Activated T-cell treated with anti-CD3 and anti-CD28 coated beads for 48 hours (primary cell): ENCODE measurements at places on chromosomes 4 and X.

GRCh38 chrX:104166735-104167436 is 633 bp downstream of the FAM199X start:
- DNase-seq = no peak

GRCh38 chrX:15349046-15349445 is 13.7 kb upstream of the PIGA start:
- DNase-seq = no peak

DNA sequence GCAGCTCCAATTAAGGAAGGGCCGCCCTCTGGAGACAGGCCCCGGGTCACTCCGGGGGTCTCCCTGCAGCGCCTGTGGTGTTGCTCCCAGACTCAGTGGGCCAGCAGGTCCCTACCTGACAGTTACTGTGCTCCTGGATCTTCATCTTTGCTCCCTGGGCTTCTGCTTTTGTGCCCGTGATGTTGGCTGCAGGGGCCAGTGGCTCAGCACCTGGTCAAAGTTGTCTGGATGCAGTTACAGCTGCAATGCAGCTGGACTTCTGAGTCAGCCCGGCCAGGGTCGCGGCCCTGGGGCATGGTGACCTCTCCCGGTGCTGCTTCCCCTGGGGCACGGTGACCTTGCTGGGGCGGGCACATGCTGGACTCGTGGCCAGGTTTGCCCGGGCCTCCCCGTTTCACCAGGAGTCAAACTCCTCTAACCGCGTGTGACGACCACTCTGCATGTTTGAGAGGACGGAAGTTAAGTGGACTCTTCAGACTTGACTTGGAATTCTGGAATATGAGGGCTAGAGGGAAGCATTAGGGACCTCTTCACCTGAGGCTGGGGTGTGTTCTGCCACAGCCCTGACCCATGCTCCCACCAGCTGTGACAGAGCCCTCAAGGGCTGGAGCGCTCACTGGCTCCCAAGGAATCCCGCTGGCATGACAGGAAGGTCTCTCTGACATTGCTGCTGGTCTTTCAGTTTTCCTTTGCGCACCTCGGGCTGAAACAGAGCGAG is 3.7 kb downstream of the CTAG2 start:
- no peak for DNase-seq

- no peak for DNase-seq
Measured at GRCh38 chr4:114417214-114417613, 181.4 kb upstream of the UGT8 start.

- DNase-seq = no peak
Measured at GRCh38 chrX:23844502-23845138, 61.6 kb downstream of the SAT1 start.

DNA sequence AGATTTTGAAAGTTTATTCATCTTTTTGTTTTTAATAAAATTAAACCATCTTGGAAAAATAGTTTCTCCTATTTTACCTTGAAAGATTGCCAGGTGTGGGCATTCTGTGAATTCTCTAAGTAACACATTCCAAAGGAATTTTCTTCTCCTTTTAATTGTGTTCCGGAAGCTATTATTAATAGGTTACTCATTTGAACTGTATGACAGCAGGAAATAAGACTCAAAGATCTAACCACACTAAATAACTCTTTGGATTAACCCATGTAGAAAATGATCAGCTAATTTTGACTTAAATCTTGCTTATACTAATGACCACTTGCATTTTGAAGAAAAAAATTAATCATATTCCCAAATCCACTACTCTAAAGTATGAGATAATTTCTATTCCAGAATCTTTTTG is 17.6 kb upstream of the CCNI start:
- DNase-seq = no peak

DNA sequence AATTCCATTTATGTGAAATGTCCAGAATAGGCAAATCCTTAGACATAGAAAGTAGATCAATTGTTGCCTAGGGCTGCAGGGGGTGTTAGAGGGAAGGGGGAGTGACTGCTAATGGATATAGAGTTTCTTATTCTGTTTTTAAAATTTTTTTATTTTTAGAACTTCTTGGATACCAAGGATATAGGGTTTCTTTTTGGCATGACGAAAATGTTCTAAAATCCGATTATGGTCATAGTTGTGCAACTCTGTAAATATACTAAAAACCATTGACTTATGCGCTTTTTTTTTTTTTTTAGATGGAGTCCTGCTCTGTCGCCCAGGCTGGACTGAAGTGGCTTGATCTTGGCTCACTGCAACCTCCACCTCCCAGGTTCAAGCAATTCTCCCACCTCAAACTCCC is 125.2 kb upstream of the USP9X start:
- DNase-seq = no peak

- no peak for DNase-seq
Measured at GRCh38 chrX:140432346-140433175, 72.3 kb downstream of the SOX3 start.

- no peak for DNase-seq
Measured at GRCh38 chrX:122154019-122154418, 1030.1 kb upstream of the GRIA3 start.

- no peak for DNase-seq
Measured at GRCh38 chr4:23023121-23023520, 330.4 kb downstream of the GBA3 start.

- DNase-seq = no peak
Measured at GRCh38 chr4:4368809-4369580, 17.9 kb upstream of the NSG1 start.

- DNase-seq = no peak
Measured at GRCh38 chrX:153638436-153639176, 8.4 kb upstream of the DUSP9 start.

DNA sequence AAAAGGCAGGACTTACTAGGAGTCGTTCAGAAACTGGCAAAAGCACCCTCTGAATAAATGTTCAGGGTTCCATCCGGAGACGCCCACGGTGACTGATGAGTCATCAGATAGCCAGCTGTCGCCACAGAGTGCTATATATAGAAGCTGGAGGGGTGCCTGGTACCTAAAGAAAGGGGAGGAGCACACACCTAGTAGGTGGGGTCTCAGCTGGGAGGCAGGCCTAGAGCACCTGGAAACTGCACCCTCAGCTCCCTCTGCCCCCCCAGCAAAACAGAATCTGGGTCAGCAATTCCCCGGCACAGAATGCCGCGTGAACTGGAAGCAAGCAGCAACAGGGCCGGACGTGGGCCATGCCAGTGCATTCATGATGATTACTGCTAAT is 242.0 kb downstream of the BCOR start:
- peak; percentile 69 for DNase-seq

- no peak for DNase-seq
Measured at GRCh38 chr4:56744030-56744429, 62.9 kb upstream of the HOPX start.

GRCh38 chr4:109091727-109092409 is 210.6 kb downstream of the COL25A1 start:
- DNase-seq = no peak

DNA sequence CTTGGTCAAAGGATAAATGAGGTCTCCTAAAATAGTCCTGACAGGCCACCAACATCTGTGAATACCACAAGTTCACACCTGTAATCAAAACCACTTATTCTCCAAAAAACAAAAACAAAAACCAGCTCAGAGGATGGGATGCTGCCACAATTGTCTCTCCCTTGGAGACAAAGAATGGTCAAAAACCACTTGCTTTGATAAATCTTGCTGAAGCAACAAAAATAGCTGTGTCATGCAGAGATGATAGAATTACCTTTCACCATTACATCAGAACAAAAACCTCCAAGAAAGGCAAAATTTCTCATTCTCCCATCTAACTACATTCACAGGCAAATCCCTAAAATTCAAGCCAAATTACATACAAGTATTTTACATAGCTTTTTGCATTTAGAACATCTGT is 180.4 kb downstream of the MAML3 start:
- no peak for DNase-seq

DNA sequence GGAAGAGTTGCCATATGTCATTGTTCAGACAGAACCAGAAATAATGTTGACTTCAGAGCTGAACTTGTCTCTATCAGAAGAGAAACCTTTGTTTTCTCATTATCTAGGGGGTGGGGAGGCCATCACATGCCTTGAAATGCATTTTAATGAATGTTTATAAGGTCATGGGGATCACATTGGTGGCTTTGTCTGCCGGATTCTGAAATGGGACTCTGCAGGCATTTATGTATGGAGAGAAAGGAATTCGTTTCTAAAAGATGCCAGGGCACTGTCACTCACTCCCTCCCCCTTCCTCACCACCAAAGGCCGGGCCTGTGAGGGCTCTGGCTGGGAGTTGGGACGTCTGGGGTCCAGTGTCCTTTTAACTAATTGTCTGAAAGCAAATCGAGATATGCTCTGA is 102.2 kb downstream of the MAMLD1 start:
- no peak for DNase-seq

DNA sequence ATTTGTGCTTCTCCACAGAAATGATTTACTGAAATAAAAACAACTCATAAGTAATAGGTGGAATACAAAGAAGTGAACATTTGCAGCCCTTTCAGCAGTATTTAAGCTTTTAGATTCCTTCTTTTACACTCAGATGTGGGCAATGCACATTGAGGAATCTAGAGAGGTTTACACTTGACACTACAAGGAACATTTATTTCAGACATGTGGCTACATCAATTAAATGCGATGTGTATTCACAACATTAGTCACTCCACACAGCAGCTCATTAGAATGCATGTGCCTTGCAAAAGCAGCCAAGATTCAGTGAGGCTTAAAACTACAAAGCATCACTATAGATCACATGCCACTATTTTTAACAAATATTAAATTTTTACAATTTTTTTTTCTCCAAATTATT is 480.7 kb downstream of the INPP4B start:
- no peak for DNase-seq

DNA sequence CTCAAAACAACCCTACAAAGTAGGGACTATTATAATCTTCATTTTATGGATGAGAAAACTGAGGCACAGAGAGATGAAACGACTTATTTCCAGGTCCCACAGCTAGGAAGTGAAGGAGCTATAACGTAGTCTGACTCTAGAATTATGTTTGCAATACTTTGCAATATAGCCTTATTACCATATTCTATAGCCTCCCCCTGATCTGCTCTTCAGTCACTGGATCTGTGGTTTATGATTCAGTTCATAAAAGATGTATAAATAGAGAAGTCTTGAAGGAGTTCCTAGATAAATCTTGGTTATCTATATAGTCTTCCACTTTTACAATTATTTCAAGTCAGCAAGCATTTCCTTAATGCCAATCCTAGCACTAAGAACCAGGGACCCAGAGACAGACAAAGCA is 57.5 kb downstream of the OPHN1 start:
- DNase-seq = no peak

DNA sequence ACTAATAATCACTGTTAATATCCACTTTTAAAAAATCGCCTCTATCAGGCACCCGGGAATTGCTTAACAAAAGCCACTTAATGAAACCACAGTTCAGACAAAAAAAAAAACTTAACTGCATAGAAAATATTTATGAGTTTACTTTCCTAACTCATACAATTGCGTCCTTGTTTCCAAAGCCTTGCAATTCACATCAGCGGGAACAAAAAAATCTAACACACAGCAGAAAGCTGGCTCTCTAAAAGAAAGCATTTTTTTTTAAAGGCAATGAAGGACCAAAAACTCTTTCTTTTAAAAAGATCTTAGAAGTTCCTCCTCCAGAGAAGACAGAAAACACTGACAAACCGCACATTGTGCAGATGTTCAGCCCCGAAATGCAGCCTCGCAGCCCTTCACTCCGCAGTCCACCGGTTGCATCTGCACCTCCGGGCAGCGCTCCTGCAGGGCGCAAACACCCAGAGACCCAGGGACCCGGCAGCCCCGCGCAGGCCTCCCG is 812 bp downstream of the FAT1 start:
- DNase-seq = no peak

DNA sequence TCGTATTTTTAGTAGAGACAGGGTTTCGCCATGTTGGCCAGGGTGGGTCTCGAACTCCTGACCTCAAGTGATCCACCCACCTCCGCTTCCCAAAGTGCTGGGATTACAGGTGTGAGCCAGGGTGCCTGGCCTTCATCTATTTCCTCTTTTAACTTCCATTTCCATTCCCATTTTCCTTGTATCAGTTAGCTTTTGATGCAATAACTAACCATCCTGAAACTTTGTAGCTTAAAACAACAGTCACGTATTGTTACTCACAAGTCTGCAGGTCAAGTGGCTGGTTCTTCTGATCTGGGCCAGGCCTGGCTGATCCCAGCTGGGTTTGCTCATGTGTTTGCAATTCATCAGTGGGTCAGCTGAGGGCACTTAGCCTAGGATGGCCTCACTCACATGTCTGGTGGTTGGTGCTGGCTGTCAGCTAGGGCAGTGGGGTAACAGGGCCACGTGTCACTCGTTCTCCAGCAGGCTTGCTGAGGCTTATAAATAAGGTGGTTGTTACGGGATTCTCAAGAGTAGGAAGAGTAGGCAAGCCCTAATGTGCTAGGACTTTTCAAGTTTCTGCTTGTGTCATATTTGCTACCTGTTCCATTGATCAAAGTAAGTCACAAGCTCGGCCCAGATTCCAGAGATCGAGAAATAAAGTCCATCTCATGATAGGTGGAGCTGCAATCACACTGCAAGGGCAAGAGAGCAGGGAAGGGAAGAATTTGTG is 88.2 kb downstream of the SOWAHB start:
- no peak for DNase-seq

- DNase-seq = no peak
Measured at GRCh38 chrX:2261831-2262667, 238.7 kb downstream of the DHRSX start.

GRCh38 chr4:100042711-100043110 is 92.6 kb upstream of the H2AZ1 start:
- DNase-seq = no peak

DNA sequence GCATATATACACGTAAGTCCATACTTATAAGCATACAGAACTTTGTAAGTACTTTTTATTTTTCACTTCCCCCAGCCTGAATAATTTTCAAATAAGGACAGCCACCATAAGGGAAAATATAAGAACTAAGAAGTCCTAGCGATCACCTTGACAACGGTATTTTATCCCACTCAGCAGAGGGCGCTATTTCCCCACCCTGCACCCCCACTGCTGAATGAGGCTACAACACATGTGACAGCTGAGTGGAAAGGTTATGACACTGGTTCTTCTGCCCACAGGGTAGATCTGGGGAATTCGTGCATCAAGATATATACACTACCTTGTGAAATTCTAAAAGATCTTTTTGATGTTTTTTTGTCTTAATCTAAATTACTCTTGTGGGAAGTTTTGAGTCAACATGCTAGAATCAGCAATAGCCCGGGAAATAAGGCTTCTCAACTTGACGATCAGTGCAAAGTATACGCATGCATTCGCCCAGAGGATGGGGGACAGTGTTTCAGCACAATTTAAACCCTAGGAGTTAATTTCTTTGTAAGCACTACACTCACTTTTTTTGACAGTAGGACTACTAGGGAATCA is 151.5 kb downstream of the CORIN start:
- peak; percentile 54 for DNase-seq

DNA sequence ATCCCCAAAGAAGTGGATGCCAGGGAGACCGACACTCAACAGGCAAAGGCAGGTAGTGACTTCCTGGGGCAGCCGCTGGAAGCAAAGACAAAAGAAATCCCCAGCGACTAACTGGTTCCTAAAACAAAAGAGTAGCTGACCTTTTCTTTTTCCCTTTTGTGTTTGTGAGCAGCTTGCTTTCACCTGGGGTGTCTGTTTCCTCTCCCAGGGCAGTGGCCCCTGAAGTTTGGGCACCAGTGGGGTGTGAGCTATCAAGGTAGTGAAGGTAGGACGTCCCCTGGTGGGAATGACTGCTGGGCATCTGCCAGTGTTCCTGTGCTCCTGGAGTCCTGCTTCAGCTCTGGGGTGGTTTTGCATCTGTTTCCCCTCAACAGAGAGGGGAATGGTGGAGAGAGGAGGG is 41.6 kb upstream of the STIM2 start:
- DNase-seq = no peak

- DNase-seq = no peak
Measured at GRCh38 chr4:40003986-40004385, 26.3 kb upstream of the PDS5A start.

- no peak for DNase-seq
Measured at GRCh38 chrX:107632346-107632745, 4.0 kb downstream of the PRPS1 start.
